ENCODE measurements at places on chromosomes 1 and 21. TPM values are rescaled to one million over a fixed set of nuclear protein-coding genes. Genes with fewer than 3 reads are reported as not detected.
A peak's percentile ranks its signal among the peaks of the same experiment; 100 is the strongest.

GRCh38 chr21:29849735-29850176 is 90.0 kb downstream of the GRIK1 start:
- no peak for DNase-seq

The ARHGEF19 gene
- 83.8 TPM for total RNA-seq

- no peak for DNase-seq
Observed at GRCh38 chr1:150161747-150162581, 12.2 kb downstream of the PLEKHO1 start.

DNA sequence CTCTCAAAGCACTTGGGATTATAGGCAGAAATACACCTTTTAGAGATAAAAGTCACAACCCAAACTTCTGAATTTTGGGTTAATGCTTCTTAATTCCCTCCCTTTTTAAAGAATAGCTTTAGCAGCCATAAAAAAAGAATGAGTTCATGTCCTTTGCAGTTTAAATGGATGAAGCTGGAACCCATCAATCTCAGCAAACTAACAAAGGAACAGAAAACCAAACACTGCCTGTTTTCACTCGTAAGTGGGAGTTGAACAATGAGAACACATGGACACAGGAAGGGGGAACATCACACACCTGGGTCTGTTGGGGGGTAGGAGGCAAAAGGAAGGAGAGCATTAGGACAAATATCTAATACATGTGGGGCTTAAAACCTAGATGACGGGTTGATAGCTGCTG is 55.8 kb downstream of the SLC27A3 start:
- DNase-seq = no peak

The PLCH2 gene
- 324 TPM for total RNA-seq

The SPATA45 gene
- not detected for total RNA-seq

- peak; percentile 70 for DNase-seq
Observed at GRCh38 chr1:11067716-11068599, 8.1 kb upstream of the SRM start.

The OR2L13 gene
- not detected for total RNA-seq

DNA sequence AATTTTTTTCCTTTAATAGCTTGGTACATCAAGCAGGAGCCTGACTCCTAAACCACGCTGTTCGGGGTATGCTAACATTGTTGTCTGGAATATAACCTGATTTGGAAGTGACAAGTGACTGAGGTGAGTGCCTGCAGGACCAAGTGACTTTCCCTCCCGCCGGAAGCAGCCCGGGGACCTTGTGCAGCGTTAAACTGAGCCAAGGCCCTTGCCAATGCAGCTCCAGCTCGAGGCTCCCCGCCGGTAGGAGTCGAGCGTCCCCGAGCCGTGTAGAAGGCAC is 716 bp upstream of the MTARC1 start:
- no peak for DNase-seq

The ERMAP gene
- total RNA-seq = 26.2 TPM

The PDE4DIP gene
- total RNA-seq = 75.1 TPM

- peak; percentile 95 for DNase-seq
Observed at GRCh38 chr1:53196485-53197290, at the start of gene CPT2. Gene CPT2 (plus strand): TSS chr1:53196824. CDS start chr1:53196944, 120 bp downstream.

The ZNF670 gene
- total RNA-seq = 2.2 TPM

DNA sequence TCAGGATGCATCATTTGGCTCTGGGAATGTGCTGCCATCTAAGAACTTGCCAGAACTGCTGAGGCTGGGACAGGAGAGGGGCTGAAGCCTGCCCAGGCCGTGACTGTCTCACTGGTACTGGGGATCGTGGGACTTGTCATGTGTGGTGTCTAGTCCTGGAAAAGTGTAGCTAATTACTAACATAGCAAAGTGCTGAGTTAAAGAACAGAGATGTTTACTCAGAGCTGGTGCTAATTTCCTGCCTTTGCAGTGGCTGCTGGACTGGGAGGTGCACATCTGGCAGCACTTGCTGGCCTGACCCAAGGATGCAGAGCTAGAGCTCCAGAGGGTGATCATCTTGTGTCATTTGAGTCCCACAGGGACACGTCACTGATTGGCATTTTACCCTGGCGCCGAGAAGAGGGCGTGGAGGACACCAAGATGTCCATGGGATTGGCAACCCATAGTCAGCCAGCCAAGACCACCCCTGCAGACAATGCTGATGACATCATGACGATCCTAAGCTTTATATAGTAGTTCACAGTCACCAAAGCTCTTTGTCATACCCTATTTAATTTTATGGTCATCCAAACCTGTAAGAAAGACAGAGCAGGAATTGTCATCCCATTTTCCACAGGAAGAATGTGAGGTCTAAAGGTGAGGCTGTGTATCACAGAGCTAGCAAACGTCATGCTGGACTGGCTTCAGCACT is 110.1 kb upstream of the SLC44A3 start:
- DNase-seq = peak; percentile 92

- no peak for DNase-seq
Observed at GRCh38 chr1:221138516-221138915, 259.3 kb downstream of the HLX start.

GRCh38 chr1:22888320-22889075 is 84.2 kb downstream of the LACTBL1 start:
- DNase-seq = no peak

- no peak for DNase-seq
Observed at GRCh38 chr1:18575620-18576019, 55.0 kb upstream of the PAX7 start.

DNA sequence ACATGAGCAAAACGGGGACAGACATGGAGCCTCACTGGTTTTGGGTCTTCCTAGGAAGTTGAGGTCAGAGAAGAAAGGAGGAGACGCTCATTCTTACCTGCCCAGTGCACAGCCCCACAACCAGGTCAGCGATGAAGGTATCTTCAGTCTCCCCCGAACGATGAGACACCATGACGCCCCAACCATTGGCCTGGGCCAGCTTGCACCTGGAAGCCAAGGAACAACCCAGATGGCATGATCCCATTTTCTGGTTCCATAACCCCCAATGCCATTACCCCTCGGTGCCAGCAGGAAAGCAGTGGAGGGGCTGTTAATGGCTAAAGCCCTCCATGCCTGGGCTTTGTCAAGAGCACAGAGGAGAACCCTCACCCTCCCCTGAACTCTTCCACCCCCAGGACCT is 15.3 kb downstream of the ENO1 start:
- no peak for DNase-seq

- DNase-seq = no peak
Observed at GRCh38 chr1:109306832-109307273, at the start of gene MYBPHL. Gene MYBPHL (minus strand): TSS chr1:109307011. CDS start chr1:109306991, 20 bp downstream.
